ENCODE measurements at places on chromosomes 13 and 19.
A peak's percentile ranks its signal among the peaks of the same experiment; 100 is the strongest.

GRCh38 chr19:35105411-35106290, 10.0 kb upstream of the FXYD3 start:
- DNase-seq: no peak

GRCh38 chr13:41122838-41123237, 9.8 kb downstream of the KBTBD6 start:
- no peak for DNase-seq

GRCh38 chr13:114318624-114319023, 4.3 kb downstream of the CHAMP1 start:
- no peak for DNase-seq

GRCh38 chr13:66180836-66181235, 1049.3 kb downstream of the PCDH9 start:
- DNase-seq: no peak

GRCh38 chr13:110346661-110347067, 39.6 kb downstream of the COL4A2 start:
- DNase-seq: no peak

DNA sequence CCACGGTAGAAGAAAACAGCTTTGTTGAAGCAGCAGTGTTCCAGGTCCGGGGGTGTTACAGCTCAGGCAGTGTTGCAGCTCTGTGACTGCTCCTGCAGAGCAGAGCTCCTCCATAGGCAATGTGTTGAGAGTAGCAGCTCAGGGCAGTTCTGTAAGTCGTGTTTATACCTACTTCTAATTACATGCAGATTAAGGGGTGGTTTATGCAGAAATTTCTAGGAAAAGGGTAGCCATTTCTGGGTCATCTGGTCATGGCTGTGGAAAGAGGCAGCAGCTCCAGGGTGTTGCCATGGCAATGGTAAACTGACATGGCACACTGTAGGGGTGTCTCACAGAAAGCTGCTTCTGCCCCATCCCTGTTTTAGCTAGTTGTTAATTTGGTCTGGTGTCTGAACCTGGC, 316.4 kb downstream of the GPC5 start:
- DNase-seq: no peak

DNA sequence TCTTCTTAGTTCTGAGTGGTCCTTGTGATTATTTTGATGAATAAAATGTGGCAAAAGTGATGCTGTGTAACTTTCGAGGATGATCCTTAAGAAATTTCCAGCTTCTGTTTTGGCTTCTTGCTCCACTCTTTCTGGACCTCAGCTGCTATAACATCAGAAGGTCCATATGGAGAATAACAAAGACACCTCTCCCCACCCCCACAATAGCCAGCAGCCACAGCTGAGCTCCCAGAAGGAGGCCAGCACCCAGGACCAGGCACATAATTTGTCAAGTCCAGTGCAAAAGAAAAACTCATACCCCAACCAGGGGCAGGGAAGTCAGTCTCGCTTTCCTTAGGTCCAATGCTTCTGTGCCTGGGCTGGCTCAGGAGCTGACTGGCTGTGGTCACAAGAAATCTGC, 357.6 kb downstream of the RFC3 start:
- no peak for DNase-seq

DNA sequence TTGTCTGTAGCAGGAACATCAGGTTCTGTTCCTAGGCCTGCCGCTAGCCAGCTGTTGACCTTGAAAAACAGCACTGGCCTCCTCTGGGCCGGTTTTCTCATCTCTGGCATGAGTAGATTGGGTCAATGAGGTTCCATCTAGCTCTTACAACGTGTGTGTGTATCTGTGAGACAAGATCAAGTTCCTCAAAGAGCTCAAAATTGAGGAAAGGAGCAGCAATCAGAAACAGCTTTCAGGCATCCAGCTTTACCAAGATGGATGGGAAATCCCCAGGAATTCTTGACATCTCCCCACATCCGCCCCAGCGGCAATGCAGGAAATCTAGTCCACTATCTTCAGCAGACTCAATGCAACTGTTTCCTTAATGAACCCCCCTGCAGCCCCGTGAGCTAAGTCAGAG, 4.9 kb downstream of the FLT1 start:
- DNase-seq: no peak

- no peak for DNase-seq
Observed at GRCh38 chr13:98173431-98174152, 3.5 kb downstream of the RNF113B start.

DNA sequence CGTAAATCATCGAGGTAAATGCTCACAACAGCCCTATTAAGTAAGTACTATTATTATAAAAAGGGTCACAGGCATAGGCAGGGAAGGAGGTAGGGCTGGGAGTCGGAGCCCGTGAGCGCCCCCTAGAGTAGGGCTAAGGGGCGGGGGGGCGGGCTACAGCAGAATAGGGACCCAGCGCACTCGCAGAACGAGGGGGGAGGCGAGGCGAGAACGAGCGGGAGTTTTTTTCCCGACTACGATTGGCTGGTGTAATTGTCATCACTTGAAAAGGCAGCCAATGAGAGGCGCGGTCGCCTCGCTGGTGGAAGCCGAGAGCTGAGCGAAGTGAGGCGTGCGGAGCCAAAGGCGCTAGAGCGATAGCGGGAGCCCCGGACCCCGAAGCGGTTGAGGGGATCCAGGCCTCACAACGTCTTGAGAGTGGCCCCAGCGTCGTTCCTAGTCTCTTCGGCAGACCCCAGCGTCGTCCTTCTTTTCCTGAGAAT, 24.2 kb downstream of the KEAP1 start:
- DNase-seq: peak; percentile 92

DNA sequence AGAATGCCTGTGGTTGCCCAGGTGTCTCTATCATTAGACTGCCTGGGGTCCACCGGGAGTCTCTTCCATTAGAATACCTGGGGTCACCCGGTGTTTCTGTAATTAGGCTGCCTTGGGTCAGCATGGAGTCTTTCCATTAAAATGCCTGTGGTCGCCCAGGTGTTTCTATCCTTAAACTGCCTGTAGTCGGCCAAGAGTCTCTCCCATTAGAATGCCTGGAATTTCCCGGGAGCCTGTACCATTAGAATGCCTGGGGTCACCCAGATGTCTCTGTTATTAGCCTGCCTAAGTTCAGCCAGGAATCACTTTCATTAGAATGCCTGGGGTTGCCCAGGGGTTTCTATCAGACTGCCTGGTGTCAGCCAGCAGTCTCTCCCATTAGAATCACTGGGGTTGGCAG, 1492.8 kb downstream of the UQCRFS1 start:
- no peak for DNase-seq

GRCh38 chr13:76738616-76739015, 147.6 kb downstream of the KCTD12 start:
- no peak for DNase-seq

- DNase-seq: no peak
Observed at GRCh38 chr13:48648446-48648845, 5.3 kb upstream of the CYSLTR2 start.
